ENCODE measurements at places on chromosomes 1 and 21. TPM values are rescaled to one million over a fixed set of nuclear protein-coding genes. Genes with fewer than 3 reads are reported as not detected.

TRAF3IP3 gene
- 12.4 TPM for total RNA-seq

CLEC20A gene
- not detected for total RNA-seq

ANGPTL1 gene
- total RNA-seq, result 12.3 TPM

ACKR1 gene
- total RNA-seq, result 30.4 TPM

BLZF1 gene
- total RNA-seq, result 27.2 TPM

OR2G2 gene
- not detected for total RNA-seq

TAF1A gene
- total RNA-seq, result 9.7 TPM

EFNA3 gene
- 1.0 TPM for total RNA-seq

DNA sequence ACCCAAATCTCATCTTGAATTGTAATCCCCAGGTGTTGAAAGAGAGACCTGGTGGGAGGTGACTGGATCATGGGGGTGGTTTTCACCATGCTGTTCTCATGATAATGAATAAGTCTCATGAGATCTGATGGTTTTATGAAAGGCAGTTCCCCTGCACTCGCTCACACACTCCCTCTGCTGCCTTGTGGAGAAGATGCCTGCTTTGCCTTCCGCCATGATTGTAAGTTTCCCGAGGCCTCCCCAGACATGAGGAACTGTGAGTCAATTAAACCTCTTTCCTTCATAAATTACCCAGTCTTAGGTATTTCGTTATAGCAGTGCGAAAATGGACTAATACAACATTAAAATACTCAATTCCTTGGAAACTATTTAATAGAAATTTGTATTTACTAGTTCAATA lies 99.2 kb downstream of the PROX1 start:
- DNase-seq, result no peak

GRCh38 chr21:31629972-31630711 lies 29.4 kb upstream of the SOD1 start:
- no peak for DNase-seq

DNA sequence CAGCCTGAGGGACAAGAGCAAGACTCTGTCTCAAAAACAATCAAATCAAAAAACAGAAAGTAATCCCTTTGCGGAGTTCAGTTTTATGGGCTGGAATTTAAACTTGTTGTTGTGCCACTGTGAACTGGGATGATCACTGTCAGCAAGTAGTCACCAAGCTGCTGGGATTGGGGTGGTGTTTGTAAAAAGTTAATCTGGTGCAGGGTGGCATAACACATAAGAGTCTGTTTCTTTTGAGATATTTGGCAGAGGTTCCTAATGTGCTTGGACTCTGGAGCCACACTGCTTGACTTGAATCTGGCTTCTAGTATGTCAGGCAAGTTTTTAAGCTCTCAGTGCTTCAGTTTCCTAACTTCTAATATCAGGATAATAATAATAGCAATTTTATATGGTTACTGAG lies 6.6 kb downstream of the CLIC4 start:
- DNase-seq, result no peak

DNA sequence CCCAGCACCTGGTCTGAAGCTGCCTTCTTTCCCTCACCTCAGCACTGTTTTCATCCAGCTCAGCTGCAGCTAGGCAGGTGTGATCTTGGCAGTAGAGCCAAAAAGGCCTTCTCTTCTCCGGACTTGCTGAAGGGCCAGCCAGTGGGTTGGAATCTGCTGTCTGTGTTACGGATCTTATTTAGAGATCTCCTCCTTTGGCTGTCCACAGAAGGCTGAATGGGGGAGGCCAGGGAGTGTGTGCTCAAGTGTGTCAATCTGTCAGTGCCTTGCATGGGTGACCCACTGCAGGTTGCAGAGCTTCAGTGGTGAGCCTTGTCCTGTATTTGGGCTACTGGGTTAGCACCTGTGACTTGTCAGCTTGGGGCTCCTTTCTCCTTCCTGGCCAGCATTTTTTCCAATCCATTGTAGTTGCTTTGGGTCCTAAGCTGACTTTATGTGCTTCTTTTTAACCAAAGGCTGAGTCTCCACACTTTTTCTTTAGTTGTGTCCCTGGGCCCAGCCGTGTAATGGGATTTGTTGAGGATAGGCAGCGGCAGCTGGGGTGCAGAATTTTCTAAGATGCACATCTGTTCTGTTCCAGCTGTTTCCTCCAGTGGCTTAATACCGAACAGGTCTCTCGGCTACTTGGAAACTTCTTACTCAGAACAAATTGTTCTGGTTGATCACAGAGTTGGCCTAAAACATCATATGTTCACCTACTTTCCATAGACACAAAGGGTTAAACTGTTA lies 126.8 kb downstream of the PEX14 start:
- no peak for DNase-seq

DNA sequence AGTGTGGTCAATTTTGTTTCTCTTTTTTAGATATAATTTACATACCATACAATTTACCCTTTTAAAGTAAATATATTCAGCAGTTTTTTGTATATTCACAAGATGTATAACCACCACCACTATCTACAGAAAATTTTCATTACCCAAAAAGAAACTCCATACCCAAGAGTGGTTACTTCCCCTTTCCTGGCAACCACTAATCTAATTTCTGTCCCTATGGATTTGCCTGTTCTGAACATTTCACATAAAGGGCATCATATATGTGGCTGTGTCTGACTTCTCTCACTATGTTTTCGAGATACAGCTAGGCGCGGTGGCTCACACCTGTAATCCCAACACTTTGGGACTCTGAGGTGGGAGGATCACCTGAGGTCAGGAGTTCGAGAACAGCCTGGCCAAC lies 13.6 kb downstream of the PACC1 start:
- DNase-seq, result no peak

- no peak for DNase-seq
Measured at GRCh38 chr1:119008483-119009311, 20.6 kb upstream of the TBX15 start.

GRCh38 chr1:91308544-91308943 lies 96.1 kb downstream of the HFM1 start:
- no peak for DNase-seq

GRCh38 chr21:26967062-26967913 lies at the start of gene ADAMTS5:
ADAMTS5 (minus strand) TSS chr21:26967088; CDS start chr21:26966391, 697 bp downstream.
- DNase-seq, result peak; percentile 47

GRCh38 chr21:45875416-45875760 lies 106.2 kb upstream of the COL6A1 start:
- DNase-seq, result no peak

GRCh38 chr1:221794079-221794670 lies 52.3 kb upstream of the DUSP10 start:
- DNase-seq, result no peak

DNA sequence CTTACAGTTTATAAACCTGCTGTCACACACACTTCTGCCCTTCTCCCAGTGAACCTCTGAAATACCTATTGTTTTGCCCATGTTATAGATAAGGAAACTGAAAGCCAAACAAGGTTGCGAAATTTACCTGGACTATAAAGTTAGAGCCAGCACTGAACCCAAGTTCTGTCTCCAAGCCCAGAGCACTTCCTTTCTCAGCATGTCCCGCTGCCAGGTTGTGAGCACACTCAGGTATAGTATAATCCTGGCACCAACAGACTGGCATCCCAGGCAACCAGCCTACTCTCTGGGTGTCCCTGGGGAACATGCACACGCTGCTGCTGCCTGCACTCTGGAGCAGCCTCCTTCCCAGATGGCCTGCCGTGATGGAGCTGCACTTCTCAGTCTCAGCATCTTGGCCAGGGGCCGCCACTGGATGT lies 45.1 kb downstream of the PGBD5 start:
- DNase-seq, result peak; percentile 55

DNA sequence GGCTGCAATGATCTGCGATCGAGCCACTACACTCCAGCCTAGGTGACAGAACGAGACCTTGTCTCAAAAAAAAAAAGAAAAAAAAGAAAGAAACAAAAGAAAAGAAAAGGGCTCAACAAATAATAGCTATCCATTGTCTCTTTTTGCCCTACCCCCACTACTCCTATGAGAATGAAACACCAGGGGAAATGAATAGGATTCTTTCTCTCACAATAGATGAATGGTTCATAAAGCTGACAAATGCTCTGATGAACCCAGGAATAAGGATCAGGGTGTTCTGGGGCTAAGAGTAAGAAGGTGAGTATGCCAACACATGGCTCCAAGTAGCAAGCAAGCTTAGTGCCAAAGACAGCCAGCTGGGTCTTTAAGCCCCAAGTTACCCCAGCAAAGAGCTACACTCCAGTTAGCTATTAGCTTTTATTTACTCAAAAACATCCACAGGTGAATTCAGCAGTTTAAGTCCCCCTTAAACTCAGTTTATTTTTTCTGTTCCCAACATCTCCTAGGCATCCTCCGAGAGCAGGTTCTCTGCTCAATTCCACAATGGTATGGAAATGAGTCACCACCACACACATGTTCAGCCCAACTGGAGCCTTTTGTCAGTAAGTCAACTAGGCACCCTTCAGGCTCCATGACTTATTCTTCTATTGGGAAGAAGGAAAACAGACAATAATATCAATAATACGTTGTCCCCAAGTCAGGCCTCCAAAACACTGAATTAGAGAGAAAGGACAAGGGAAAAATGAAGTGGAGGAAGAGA lies 4.2 kb downstream of the ADORA3 start:
- DNase-seq, result no peak

- DNase-seq, result no peak
Measured at GRCh38 chr1:165905853-165906252, 78.4 kb downstream of the UCK2 start.

- DNase-seq, result peak; percentile 70
Measured at GRCh38 chr1:183023146-183023600, at the start of gene LAMC1. LAMC1 (plus strand) TSS chr1:183023420; CDS start chr1:183023717, 297 bp downstream.

DNA sequence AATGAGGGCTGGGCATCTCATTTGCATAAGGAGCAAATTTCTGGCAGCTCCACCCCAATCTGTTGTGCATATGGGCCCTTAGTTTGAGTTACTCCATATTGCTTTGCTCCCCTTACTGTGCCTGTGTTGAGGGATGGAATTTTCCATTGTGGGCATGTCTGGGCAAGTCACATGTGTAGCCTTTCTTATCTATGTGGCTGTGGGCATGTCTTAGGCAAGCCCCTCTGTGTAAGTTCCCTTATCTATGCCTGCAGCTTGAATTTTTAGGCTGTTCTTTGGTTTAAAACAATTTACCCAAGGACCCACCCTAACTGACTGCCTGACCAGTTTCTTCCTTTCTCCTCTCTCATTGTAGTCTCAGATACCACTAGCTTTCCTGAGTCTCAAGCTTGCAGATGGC lies 405.7 kb upstream of the NCAM2 start:
- no peak for DNase-seq

- DNase-seq, result no peak
Measured at GRCh38 chr1:166527752-166528151, 311.5 kb upstream of the POGK start.

- no peak for DNase-seq
Measured at GRCh38 chr1:205670611-205671430, 9.5 kb downstream of the SLC45A3 start.

- no peak for DNase-seq
Measured at GRCh38 chr1:10575616-10576015, 100.9 kb downstream of the PEX14 start.

GRCh38 chr1:18299441-18300338 lies 181.0 kb upstream of the KLHDC7A start:
- DNase-seq, result no peak

DNA sequence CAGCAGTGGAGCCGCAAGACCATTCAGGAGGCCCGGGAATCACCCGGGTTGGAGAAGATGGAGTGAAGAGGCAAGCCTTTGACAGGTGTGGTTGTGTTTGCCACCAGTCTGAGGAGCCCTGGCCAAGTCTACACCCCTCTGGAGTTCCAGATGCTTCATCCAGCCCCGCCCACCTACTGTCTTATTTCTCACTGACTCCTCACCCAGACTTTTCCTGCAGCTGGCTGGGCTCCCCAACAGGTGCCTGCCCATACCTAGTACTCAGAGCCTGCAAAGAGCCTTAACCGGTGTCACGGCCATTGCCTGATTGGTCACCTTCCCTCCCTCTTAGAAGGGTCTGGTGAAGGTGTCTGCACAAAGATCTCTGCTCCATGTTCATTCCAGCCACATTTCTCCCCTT lies 16.0 kb downstream of the SLC9A1 start:
- DNase-seq, result no peak

DNA sequence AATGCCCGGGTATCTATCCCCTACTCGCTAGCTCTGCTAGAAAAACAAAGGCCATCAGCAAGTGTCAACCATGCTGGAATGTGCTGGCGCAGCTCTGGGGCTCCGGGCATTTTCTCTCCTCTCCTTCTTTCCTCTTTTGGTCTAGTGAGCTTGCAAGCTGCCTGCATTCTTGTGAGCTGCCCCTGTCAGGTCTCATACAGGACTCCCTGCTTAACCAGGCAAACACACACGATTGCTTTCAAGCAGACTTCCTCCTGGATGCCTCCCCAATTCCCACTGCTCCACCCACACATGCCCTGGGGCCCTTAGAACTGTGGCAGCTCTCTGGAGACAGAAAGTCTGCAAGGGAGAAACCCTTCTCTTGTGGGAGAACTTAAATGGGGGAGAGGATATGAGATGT lies 35.7 kb upstream of the SUCO start:
- DNase-seq, result peak; percentile 45

DNA sequence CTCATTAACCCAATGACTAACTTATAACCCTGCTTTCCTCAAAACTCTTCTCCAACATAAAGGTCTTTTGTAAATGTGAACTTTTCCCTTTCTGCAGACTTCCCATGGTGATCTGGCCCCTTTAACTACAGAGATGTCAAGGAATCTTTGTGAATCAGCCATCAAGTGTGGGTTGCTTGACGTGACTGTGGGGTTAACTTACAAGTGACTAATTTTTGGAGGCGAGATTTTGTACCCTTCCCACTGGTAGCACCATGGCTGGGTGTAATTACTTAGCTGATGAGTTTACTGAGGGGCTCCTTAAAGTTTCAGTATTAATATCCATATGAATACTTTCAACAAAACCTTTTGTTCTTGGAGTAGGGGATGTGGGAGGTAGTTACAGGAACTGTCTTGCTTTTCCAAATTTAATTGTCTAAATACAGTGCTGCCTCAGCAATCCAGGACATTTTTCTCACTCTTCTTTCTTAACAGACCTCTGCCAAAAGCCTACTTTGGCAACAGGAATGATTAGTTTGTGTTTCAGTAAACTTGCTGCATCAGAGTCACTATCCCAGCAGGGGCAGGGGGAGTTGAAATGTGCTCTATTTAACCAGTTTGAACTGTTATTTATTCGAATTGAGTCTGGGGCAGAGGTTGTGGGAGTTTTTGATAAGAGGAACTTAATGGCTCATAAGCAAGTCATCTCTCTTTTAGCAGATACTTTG lies 217.3 kb upstream of the FGGY start:
- no peak for DNase-seq
